Hematopoietic multipotent progenitor cell treated with erythropoietin and hydrocortisone succinate and interleukin-3 and kit ligand, for 6 days (in vitro differentiated cells): ENCODE measurements at places on chromosomes 2 and 18.

DNA sequence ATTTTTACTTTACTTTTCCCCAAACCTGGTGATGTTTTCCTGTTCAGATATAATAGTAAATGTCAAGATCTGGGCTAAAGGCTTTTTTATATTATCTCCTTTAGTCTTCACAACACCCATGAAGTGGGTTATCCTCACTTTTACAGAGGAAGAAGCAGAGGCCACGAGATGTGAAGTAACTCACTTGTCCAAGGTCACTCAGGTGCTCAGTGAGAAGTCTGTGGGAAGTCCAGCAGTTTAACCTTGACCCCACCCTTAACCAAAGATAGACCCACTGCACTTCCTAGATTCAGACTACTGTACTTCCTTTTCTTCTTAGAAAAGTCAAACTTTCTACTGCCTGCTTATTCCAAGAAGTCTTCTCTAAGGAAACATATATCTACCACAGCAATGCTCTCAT lies 56.3 kb upstream of the STAT1 start:
- peak; percentile 8 for DNase-seq

GRCh38 chr18:7872569-7872968 lies 305.5 kb downstream of the PTPRM start:
- no peak for DNase-seq

DNA sequence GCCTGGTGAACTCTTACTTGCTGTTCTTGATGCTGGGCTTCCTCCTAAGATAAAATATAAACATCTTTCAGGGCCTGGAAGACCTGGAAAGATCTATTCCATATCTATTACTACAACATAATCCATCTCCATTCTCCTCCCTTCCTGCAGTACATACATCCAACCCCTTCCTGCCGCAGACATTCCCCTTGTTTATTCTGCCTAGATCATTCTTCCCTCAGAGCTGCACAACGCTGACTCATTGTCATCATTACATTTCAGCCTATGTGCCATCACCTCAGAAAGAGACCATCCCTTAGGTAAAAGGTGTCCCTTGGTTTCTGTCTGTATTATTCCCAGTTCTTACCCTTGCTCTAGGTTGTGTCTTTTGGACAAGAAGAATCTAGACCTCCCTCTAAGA lies 2.5 kb upstream of the CDH7 start:
- no peak for DNase-seq

GRCh38 chr2:188292348-188293239 lies 920 bp downstream of the GULP1 start:
- DNase-seq: peak; percentile 13

GRCh38 chr2:105969552-105969951 lies 224.5 kb downstream of the UXS1 start:
- peak; percentile 11 for DNase-seq

DNA sequence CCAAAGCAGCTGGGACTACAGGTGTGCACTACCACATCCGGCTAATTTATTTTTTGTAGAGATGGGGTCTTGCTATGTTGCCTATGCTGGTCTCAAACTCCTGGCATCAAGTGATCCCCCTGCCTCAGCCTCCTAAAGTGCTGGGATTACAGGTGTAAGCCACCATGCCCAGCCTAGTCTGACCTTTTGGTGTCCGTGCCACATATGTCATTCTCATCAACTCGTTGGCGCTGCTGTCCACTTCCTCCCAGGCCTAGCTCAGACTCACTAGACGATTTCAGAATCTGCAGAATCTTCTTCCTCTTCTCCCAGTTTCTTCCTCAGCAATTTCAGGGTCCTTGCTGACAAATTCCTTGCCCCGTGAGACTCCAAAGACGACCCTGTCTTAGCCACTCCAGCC lies 39.8 kb upstream of the DNMT3A start:
- no peak for DNase-seq

DNA sequence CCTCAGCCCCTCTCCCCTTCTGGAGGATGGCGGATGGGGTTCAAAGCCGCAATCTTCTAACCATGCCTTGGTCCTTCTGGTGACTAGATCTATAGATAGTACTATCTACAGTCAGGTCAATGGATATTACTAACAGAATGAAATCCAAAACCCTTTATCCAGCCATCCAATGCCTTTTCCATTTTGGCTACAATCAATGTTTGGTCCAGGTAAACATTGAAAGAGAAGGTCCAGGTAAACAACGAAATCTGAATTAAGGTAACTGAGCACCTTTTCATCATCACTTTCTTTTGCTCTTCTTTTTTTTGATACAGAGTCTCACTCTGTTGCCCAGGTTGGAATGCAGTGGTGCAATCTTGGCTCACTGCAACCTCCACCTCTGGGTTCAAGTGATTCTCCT lies 9.7 kb downstream of the PPP4R3B start:
- no peak for DNase-seq

DNA sequence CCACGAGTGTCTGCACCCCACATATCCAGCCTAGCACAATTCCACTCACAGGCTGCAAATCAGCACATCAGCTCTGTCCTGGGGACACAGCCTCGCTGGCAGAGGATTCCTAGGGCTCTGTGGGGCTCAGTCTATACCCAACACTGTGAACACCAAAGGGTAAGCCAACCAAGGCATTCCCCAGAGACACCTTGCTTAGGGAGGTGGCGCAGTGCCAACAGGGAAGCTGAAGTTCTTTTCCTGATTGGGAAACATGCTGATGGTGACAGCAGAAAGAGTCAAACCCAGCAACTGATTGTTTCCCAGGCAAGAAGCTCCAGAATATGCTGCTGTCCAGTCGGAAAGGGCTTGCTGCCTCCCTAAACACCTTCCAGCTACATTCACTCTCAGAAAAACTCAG lies 55.8 kb downstream of the TTC32 start:
- no peak for DNase-seq

GRCh38 chr2:241795021-241795999 lies 13.7 kb upstream of the NEU4 start:
- DNase-seq: no peak

DNA sequence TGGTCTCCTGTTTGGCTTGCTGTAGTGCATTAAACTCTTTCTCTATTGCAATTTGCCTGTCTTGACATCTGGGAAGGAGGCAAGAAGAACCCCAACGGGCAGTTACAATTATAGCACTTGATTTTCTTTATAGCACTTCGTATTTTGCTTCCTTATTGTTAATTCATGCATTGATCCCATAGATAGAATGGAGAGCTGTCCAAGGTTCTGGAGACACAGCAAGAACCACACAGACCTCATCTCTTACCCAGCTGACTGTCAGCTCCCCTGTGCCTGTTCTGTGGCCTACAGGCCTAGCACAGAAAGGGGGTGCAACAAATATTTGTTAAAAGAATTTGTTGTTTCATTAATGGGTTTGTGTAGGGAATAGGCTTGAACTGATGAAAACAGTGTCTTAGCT lies 194.3 kb downstream of the GALNT1 start:
- DNase-seq: peak; percentile 62

DNA sequence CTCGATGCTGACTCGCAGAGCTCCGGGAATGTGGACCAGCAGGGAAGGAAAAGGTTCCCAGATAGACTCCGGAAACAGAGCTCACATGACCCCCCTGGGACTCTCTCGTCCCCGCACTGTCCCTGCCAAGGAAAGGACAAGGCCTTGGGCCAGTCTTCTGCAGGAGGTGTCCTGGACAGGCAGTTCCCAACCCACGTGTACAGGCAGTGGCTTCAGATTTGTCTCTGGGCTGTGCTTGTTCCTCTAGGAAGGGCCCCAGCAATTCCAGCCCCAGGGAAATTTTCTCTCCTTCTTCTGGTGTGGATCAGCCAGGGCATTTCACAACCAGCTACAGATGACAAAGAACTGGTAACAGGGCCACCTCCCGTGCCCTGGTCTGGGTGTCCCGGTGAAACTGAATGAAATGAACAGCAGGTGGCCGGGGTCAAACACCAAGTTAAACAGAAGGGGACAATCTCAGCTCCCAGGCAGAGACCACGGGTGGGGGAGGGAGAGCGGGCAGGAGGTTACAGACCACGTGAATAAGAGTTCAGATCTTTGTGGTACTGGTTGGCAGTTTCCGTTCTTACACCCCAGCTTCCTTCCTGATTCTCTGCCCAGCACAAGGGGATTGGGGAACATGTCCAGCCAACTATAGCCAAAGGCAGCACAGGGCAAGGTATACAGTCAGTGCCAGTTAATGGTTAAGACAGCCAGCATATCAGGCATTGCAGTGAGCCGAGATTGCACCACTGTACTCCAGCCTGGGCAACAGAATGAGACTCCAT lies 52.2 kb upstream of the CAB39 start:
- peak; percentile 85 for DNase-seq

DNA sequence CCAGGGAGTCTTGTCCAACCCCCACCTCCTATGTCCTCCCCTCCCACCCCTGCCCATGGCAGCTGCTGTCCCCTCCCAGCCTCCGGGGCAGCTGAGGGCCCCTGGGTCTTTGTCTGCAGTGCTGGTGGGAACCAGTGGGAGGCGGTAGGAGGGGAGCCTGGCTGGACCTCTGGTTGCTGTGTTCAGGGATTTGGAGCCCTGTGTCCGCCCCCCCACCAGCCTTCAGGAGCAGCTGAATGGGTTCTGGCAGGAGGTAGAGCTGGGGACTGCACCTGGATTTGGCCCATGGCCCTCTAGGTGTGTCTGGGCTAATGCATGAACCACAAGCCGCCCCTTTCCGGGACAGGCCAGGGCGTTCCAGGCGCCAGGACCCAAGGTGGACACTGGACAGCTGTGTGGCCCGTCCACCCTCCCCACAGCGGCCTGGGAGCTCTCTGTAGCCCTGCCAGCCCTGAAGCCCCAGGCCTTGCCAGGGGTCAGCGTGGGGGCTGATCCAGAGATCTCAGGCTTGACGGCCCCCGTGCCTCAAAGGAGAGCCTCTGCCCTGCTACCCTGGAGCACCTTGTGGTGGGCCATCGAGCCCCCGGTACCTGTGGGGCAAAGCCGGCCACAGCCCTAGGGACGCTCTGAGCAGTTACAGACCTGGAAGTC lies 25.4 kb downstream of the GPC1 start:
- DNase-seq: no peak

GRCh38 chr2:224545884-224546644 lies 39.1 kb downstream of the CUL3 start:
- peak; percentile 72 for DNase-seq

- no peak for DNase-seq
These were observed 1002.5 kb upstream of the FAM98A start for GRCh38 chr2:34601561-34601960.

GRCh38 chr2:128797937-128798336 lies 479.3 kb upstream of the HS6ST1 start:
- DNase-seq: no peak

- DNase-seq: no peak
These were observed 10.3 kb downstream of the CEP76 start for GRCh38 chr18:12692206-12692605.

GRCh38 chr2:95240091-95240490 lies 32.8 kb downstream of the ZNF892 start:
- no peak for DNase-seq

DNA sequence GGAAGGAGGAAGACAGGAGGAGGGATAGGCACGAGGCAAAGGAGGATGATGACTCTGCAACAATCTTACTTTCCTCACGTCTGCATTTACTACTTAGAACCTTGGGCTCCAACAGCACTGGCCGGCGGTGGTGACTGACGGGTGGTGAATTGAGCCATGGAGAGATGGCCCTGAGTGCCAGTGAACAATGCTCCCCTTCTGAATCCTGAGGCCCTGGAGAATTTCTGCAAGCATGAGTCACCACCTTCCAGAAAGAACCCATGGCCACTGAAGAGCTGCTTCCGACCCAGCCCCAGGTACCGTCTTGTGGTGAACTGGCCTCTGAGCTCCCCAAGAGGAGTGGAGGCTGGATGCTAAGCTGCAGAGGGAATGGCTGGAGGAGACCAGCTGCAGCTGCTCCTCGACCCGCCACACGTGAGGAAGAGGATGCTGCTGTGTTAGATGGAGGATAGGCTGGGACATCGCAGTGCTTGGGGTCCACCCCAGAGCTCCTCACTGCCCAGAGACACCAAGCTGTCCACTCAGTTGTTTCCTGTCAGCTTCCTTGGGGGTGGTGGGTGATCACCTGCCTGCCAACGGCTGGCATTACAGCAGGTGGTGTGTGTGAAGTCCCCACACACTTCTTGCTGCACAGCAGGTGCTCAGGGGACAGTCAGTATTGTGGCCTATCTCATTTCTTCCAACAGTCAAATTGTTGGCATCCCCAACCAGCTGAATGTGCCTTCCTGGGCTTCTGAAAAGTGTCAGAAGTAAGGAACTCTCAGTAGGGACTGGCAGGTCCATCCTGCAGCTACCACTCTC lies 186.5 kb upstream of the ID2 start:
- no peak for DNase-seq

DNA sequence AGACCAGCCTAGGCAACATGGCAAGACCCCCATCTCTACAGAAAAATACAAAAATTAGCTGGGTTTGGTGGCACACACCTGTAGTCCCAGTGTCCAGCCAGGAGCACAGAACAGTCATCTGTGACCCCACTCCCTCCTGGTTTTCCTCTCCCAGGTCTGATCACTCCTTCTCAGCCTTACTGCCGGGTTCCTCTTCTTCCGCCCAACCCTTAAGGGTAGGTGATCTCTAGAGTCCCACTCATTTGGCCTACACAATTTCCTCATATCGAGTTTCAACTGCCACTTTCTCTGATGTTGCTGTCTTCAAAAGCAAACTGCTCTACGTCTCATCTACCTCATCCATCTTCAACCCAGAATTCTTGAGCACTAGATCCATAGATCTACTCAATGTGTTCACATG lies 13.4 kb upstream of the MAT2A start:
- DNase-seq: no peak

DNA sequence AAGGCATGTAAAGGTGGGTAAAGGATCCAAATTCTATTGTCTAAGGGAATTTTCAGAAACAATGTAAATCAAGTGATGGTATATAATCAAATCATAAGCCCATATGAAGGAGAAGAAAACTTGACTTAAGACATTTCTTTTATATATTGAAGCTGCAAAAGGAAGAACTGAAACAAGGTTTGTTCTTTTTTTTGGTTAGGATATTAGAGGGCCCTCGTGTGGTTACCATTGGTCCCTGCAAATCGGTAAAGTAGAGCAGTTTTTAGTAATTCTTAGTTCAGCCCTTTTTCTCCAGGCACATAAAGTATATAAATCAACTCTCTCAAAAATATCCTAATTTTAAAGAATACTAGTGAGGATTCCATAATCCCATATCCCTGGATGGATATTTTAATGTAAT lies 105.6 kb upstream of the STK17B start:
- peak; percentile 79 for DNase-seq

DNA sequence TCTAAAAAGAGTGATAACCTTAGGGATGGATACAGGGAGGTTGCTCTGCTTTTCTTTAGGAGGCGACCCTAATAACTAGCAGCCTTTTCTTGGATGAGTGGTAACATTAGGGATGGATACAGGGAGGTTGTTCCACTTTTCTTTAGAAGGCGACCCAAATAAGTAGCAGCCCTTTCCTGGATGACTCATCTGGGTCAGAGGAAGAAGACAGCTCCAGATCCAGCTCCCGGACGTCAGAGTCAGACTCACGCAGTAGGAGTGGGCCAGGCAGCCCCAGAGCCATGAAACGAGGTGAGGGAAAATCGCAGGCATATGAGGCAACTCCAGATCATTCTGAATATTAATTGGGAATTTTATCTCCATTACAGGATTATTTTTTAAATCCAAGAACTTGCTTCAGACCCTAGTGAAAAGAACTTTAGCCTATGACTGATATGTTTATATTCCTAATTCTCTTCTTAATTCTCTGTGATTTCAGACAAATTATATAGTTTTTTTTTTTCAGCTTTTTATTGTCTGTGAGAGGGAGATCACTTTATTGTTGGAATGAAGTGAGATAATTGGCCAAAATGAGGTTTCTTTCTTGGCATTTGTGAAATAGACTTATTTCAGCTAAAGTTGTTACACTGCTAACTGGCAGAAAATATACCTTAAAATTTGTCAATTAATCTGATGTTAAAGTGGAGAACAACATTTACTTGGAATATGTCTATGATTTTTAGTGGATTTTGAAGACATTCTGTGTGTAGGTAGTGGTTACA lies 31.2 kb upstream of the C1GALT1C1L start:
- no peak for DNase-seq

- DNase-seq: no peak
These were observed 1064.6 kb upstream of the CHAC2 start for GRCh38 chr2:52703004-52703403.
